ENCODE measurements at places on chromosomes 4 and X.

- DNase-seq, result no peak
Measured at GRCh38 chrX:138669693-138670092, 41.8 kb downstream of the FGF13 start.

DNA sequence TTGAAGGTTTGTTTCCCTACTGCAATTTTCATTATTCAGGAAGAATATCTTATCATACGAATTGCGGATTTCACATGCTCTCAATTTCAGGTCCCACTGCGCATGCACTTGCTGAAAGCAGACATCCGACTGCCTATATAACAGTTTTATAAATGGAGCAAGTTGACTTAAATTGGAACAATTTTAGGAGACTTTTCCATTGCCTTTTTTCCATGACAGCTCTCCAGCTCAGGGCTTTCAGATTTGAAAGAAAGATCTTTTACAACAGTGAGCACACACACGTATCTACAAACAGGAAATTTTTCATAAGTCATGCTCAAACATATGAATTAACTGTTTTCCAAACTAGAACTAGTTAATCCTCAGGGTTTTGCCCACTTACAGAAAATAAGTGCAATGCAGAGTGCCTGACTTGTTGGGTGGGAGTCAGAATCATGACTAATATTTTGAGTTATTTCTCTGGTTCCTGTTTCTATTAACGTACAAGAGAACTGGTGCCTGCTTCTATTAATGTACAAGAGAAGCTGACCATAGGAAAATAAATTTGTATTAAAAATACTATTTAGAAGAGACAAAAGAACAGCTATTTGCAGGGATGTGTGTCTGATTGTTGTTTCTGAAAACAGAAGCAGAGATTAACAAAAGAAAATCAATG is 137.9 kb downstream of the GPC3 start:
- DNase-seq, result no peak

DNA sequence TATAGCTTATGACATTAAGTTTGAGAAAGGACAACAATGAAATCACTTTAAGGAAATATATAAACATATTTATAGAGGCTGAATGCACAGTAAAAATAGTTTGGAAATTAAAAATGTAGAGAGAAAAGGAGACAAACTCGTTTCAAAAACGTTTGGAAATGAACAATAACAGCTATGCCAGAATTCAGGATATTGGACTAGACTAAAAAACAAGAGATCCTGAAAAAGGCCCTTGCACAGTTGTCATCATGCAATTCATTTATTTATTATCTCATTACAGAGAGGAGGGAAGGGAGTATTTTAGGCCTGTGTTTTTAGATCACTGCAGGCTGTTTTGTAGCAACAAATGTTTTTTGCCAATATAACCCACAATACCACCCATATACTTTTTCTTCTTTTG is 527.2 kb downstream of the ADGRL3 start:
- no peak for DNase-seq

DNA sequence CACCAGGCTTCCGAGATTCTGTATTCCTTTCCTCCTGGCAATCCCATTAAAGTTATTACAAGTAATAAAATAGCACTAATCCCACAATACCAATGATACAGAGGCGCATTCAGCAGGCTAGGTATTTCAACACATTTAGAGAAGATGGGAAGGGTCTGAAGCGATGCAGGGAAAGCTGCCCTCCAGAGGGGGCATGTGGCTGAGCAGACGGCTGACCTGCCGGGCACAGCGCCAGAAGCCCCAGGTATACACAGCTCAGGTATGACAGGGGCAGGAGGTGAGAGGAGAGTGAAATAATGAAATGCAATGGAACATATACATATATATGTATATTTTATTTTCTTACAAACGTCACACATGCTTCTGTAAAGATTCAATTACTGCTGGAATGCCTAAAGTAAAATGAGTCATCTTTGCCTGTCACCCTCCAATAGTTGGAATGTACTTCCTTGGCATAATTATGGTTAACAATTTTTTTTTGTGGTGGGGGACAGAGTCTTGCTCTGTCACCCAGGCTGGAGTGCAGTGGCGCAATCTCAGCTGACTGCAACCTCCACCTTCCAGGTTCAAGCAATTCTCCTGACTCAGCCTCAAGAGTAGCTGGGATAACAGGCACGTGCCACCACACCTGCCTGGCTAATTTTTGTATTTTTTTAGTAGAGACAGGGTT is 21.3 kb upstream of the CDKN2AIP start:
- peak; percentile 70 for DNase-seq

DNA sequence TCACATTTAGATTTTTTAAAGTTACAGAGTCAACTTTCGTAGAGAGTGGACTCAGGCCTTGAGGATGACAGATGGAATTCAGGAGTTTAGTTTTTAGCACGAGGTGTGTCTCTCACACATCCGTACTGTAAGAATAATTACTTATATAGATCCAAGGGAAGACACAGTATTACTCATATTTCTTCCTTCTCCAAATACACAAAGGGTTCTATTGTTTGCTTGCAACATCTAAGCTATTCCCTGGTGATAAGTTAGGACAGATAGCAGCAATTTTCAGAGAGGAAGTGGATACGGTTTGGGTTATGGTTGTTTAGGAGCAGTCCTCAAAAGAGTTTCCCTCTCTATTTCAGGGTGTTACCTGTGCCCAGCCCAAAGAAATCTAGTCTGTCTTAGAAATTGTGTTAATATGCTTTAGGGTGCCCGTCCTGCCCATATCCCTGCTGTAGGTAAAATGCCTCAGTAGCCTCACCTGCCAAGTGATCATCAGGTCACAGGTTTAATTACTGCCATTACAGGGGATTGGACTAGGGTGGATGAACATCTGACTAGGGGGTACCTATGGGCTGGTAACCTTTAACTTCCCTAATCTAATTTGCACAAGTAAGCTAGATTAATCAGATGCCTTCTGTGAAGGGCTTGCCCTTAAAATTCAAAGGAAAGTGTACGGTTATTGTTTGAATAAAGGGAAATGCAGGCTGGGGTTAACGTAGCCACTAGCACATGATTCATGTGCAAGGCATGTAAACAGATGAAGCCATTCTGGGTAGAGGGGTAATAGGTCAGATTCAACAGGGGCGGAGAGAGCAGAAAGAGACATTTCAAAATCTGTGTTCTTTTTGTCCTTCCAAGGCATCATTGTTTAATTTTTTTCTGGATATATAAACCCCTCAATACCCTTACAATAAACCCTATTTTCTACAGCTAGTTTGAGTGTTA is 8.7 kb upstream of the PPP3CA start:
- peak; percentile 83 for DNase-seq

- no peak for DNase-seq
Measured at GRCh38 chr4:152805818-152806217, 26.1 kb downstream of the ARFIP1 start.

DNA sequence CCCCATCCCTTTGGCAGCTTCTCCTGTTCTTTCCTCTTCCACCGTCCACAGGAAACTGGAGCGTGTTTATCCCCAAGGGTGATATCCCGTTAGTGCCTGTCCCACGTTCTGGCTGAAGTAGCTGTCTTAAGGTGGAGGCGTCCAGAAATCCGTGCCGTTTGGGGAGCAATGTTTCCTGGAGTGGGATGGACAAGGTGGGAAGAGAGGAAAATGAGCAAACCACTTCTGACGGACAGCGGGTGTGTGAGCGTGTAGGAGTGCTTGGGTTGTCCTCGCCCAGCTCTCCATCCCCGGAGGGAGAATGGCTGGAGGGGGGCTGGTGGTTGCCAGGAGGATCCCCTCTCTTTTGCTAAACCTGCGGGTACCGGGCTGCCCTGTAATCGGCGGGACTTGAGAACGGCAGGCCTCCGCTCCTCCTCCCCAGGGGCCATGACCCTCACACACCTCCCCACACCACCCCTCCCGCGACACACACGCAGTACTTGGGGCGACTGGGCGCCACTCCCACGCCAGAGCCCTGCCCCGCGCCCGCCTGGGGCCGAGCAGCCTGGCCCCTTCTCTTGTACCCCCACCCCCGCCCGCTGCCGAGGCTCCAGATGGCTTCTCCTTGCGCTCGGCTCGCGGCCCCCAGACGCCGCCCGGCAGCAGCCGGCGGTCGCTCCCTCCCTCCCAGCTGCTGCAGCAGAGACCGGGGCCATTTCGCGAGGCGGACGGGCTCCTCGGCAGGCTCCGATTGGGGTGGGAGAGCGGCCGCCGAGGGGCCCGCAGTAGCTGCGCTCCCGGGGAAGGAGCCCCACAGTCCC is 13.9 kb upstream of the PRDM8 start:
- peak; percentile 16 for DNase-seq

GRCh38 chr4:88360791-88361190 is 17.9 kb upstream of the HERC6 start:
- DNase-seq, result no peak

GRCh38 chr4:181757910-181758660 is 485.1 kb upstream of the TENM3 start:
- no peak for DNase-seq

GRCh38 chr4:7830747-7831146 is 108.9 kb downstream of the AFAP1 start:
- DNase-seq, result no peak

DNA sequence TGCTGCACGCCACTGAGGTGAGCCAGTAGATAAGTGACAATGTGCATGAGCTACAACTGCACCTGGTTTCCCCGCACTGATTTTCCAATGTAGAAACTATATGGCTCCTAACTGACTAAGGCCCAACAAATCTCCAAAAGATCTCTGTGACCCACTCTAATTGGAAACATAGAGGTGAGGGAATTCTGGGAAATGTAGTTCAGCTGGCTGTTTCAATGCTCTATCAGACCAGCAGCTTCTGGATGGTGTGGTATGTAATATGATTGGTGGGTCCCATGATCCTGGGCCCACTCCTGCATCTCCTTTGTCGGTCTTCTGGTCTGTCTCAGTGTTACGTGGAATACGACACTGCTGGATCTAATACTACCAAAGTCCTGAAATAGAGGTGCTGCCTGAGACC is 18.6 kb downstream of the CCDC160 start:
- DNase-seq, result no peak

GRCh38 chr4:139436122-139436521 is 17.8 kb upstream of the RAB33B start:
- DNase-seq, result no peak

DNA sequence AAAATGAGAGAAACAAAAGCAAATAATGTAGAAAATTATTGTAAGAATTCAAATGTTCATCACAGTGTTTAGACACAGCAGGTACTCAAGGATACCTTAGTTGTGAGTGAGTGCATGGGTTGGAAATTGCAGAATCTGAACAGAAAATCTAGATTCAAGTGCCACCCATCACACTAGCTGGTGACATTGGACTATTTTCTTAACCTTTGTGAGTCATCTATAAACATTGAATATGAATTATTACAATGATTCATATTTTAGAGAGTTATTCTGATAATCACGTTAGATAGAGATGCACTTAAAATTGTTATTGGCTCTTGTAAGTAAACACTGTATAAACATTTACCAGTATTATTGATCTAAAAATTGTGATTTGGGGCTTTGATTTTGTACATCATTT is 1113.1 kb downstream of the STIM2 start:
- DNase-seq, result no peak

DNA sequence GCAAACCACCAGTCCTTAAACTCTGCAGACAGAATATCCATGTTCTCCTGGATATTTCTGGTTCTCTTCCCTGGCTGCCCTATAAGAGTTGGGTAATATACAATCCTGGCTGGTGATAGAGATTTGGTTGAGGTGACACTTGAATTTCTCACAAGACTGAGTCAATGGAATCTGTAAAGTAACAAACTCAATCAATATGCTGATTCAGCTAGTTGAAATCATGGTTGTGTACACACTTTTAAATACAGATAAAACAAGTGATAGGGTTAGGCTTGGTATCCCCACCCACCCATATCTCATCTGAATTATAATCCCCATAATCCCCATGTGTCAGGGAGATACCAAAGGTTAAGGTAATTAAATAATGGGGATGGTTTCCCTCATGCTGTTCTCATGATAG is 349.2 kb upstream of the MAD2L1 start:
- DNase-seq, result no peak

GRCh38 chr4:185457136-185457535 is 14.4 kb downstream of the CCDC110 start:
- DNase-seq, result no peak

GRCh38 chr4:82429728-82430192 is 502 bp downstream of the HNRNPDL start:
- no peak for DNase-seq

DNA sequence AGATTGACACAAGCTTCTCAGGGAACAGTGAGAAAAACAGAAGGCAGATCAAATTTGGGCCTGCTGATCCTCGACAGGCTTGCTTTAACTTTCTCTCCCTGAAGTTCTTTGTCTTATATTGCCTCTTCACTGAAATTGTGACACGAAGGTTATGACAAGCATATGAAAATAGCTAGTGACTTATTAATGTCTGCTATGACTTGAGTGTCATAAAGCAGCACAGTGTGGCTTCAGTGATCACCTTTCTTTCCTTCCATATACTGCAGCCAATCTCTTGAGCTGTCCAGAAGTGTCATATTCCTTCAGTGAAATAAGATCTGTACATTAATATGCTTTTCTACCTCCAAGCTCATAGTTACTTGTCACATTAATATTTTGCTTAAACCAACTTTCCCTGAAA is 870.2 kb downstream of the C4orf33 start:
- DNase-seq, result no peak

DNA sequence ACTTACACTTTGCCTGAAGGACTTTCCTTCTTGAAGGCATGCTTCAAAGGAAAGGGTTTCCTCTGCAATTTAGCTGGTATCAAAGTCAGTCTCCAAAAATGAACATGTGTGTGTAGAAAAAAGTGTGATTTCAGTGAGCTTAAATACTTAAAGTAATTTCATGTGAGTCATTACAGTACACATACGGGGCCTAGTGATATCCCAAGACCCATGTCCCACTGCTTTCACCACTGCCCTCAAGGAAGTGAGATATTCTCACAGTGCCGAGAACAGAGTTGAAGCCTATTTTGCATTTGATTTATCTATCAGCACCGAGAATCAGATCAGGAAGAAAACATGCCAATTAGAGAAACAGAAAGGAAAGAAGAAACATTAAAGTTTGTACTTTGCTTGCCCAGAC is 61.0 kb downstream of the CHST7 start:
- DNase-seq, result no peak

DNA sequence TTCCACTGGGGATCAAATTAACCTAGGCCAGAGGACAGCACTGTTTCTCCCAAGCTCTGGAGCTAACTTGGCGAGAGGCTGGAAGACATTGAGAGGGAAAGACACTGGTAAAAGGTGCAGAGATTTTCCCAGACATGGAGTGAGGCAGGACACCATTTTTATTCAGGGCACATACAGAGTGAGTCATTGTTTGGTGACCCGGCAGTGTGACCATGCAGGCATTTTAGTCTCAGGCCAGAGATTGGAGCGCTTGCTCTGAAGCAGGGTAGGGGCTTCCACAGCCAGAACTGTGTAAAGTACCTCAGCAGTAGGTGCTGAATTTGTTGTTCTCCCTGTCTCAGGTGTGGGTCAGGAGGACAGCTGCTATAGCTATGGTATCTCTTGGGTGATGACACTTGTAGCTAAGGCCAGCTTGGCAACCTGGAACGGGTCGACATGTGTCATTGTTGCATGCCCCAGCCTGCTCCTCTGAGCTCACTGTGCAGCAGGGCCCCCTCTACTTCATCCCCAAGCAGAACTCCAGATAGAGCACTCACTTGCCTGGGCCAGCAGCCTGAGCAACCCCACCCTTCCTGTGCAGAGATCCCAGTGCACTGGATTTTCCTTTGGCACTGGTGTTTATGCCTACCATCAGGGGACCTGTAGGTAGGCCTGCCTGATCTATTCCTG is 79.8 kb upstream of the ATP8A1 start:
- no peak for DNase-seq

GRCh38 chr4:176323511-176324160 is 3.9 kb downstream of the SPCS3 start:
- DNase-seq, result no peak

GRCh38 chrX:123698979-123699520 is 33.8 kb downstream of the THOC2 start:
- no peak for DNase-seq

GRCh38 chr4:135325264-135325663 is 1123.7 kb upstream of the PABPC4L start:
- no peak for DNase-seq

Measured in A172 (cell line).